Stimulated activated CD4-positive, alpha-beta T cell treated with anti-CD3 and anti-CD28 coated beads, Interleukin-1b, Interleukin-23, amount 100 ng/mL, for 1 hour (primary cell): ENCODE measurements at places on chromosomes 7 and 10.

GRCh38 chr10:86439544-86439943 lies 72.9 kb upstream of the GRID1 start:
- DNase-seq: no peak

DNA sequence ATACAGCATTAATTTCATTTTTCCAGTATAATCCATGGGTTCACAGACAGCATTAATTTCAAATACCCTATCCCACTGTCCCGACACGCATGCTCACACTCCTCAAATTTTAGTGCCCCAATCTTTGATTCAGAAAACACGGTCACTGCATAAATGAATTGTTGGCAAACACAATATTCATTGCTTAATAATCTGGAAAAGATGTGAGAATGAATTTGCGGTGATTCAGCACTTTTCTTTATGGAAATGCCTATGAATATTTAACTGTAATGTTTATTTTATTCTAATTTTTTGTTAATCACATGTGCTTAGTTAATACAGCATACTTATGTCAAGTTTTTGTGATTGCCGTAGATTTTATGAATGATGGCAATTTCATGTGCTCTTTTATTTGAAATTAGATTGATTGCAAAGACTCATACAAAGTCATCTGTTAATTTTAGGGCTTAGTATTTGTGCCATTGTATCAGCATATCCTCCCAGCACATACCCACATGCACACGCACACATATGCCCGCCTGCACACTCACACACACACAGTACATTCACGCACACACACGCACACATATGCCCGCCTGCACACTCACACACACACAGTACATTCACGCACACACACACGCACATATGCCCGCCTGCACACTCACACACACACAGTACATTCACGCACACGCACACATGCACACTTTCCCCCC lies 35.1 kb downstream of the MACROH2A2 start:
- no peak for DNase-seq

GRCh38 chr10:6423004-6423403 lies 157.1 kb downstream of the PRKCQ start:
- no peak for DNase-seq

DNA sequence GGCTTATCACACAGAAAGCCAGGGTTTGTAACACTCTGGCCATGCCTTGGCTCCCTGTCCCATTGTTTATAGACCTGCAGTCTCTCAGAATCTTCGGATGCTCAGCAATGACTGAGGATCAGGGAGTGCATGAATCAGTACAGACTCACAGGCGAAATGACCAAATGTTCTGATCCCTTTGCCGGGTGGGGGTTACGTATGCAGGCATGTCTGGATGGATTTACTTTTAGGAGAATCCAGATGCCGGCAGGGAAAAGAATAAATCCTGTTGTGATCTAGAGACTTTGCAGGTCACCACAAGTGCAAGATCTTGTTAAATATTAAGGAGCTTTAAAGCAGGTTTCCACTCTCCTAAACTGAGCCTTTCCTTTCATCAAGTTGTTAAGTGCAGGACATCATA lies 149.5 kb downstream of the SFMBT2 start:
- no peak for DNase-seq

- DNase-seq: no peak
These were observed 410.0 kb downstream of the EXOC4 start for GRCh38 chr7:133662830-133663229.

- no peak for DNase-seq
These were observed 2.1 kb downstream of the FKBP6 start for GRCh38 chr7:73329861-73330581.

- no peak for DNase-seq
These were observed 16.9 kb downstream of the SVIL start for GRCh38 chr10:29617880-29618340.

DNA sequence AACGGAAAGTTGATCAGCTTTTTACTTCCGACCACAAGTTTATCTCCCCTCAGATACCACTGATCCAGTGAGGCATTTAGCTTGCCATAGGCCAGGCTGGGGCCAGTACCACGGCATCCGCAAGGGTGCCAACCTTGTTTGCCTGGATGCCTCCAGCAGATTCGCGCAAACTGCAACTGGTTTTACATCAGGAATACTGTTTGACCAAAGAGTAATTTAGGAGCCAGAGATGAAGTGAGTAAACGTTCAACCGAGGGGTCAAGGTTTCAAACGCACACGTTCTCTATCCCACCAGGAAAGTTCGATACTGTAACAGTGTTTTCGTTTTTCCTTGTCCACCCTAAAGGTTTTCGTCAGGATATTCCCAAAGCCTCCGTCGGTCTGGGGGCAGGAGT lies 266 bp upstream of the MDFIC start:
- no peak for DNase-seq

DNA sequence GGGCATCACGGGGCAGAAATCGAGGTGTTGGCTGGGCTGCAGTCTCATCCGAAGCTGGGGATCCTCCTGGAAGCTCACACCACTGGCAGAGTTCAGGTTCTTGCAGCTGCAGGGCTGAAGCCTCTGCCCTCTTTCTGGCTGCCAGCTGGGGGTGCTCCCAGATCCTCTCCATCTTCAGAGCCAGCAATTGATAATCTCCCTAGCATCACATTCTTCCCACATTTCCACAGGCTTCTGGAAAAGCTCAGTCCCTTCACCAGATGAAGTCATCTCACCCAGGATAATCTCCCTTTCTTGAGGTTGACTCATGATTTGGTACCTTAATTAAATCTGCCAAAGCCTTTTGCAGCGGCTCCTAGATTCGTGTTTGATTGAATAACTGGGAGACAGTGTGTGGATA lies 55.2 kb downstream of the NRP1 start:
- no peak for DNase-seq

- no peak for DNase-seq
These were observed 70.8 kb downstream of the CREB5 start for GRCh38 chr7:28483112-28483511.

DNA sequence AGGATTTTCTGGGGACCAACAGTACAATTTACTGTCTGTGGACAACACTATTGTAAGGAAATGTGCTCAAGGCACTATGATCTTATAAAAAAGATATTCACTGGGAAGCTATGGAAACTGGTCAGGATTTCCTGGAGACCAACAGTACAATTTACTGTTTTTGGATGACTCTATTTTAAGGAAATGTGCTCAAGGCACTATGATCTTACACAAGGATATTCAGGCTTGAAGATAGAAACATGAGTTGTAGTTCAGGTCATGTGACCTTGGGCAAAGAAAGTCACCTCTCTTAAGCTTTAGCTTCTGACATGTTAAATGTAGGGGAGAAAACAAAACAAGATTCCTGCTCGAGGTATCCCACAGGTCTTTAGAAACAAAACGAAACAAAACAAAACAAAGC lies 1.7 kb upstream of the ITPRID1 start:
- DNase-seq: no peak

GRCh38 chr7:17651863-17652385 lies 288.4 kb downstream of the SNX13 start:
- no peak for DNase-seq

GRCh38 chr10:17548770-17549169 lies 68.4 kb downstream of the HACD1 start:
- no peak for DNase-seq

- DNase-seq: no peak
These were observed 511.0 kb downstream of the PTPRN2 start for GRCh38 chr7:158076656-158077055.

DNA sequence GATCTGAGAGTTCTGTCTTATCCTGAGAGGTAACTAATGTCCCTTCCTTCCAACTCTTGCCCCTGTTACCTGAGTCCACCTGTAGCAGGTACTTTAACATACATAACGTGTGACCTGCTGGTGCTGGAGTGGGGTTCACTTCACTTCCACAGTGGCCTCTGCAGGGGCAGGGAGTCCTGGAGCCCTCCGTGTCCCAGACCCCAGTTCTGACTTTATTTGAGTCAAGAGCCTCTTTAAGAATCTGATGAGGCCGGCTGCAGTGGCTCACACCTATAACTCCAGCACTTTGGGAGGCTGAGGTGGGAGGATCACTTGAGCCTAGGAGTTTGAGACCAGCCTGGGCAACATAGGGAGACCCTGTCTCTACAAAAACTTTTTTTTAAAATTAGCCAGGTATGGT lies 117.0 kb upstream of the RET start:
- DNase-seq: no peak

GRCh38 chr10:121501796-121502195 lies 96.4 kb downstream of the FGFR2 start:
- no peak for DNase-seq

DNA sequence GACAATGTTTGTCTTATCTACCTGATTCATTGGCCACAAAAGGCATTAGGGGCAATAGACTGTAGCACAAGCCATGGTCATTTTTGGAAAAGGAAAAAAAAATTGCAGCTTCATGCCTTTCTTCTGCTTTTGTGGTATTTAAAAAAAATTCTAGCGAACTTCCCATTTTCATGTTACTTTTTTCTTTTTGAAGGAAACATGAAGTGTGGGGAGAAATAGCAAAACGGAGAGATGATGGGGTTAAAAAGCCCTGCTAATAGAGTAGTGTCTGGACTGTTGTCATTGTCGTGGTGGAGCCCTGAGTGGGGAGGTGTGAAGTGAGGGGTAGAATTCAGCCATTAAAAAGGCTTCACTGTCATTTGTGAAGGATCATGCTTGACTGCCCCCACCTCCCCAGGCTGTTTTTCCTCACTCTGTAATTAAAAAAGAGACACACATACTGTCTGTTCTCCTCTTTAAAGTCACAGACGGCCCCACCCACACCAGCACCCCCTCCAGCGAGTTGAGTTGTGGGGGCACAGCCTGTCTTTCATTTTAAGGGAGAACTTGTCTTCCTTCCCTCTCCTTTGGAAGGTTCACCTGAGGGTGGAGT lies 272.4 kb downstream of the CREB5 start:
- no peak for DNase-seq
